ENCODE measurements at places on chromosomes 11 and 22. TPM values are rescaled to one million over a fixed set of nuclear protein-coding genes. Genes with fewer than 3 reads are reported as not detected.

- no peak for DNase-seq
- H3K27ac ChIP-seq, result no peak overlapping the region
- no peaks in the 10 kb centered on the region for H3K4me1 ChIP-seq
- no peaks in the 10 kb centered on the region for H3K27me3 ChIP-seq
Measured at GRCh38 chr11:134762248-134763029, 350.4 kb upstream of the B3GAT1 start.

DNA sequence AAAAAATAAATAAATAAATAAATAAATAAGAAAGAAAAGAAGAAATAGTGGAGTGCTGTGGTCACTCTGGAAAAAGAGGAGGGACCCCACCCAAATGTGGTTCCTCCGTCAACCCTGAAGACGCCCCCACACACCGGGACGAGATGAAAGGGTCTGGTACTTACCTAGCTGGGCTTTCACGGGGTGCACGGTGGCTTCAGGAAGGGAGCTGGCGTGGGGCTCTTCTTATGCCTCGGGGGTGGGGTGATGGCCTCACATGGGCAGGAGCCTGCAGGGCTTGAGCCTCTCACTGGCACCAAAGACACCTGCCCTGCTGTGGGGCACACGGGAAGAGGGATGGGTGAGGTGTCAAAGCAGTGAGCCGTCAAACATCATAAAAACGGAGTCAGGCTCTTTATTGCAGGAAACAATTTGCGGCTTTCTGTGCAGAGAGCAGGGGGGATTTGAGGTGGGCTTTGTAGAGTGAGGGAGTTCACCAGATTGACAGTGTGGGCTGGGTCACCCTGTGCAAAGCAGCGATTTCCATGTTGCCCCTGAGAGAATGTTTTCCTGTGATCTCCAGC, 28.0 kb upstream of the KRTAP5-6 start:
- H3K36me3 ChIP-seq, result no peaks in the 10 kb centered on the region
- no peaks in the 10 kb centered on the region for H3K4me1 ChIP-seq
- peak; percentile 32 for DNase-seq
- no peak overlapping the region for H3K4me3 ChIP-seq
- H3K27me3 ChIP-seq, result no peaks in the 10 kb centered on the region

GRCh38 chr11:106398502-106399075, 321.1 kb downstream of the AASDHPPT start:
- no peak overlapping the region for H3K27ac ChIP-seq
- no peaks in the 10 kb centered on the region for H3K27me3 ChIP-seq
- H3K4me1 ChIP-seq, result no peaks in the 10 kb centered on the region
- no peak for DNase-seq

DNA sequence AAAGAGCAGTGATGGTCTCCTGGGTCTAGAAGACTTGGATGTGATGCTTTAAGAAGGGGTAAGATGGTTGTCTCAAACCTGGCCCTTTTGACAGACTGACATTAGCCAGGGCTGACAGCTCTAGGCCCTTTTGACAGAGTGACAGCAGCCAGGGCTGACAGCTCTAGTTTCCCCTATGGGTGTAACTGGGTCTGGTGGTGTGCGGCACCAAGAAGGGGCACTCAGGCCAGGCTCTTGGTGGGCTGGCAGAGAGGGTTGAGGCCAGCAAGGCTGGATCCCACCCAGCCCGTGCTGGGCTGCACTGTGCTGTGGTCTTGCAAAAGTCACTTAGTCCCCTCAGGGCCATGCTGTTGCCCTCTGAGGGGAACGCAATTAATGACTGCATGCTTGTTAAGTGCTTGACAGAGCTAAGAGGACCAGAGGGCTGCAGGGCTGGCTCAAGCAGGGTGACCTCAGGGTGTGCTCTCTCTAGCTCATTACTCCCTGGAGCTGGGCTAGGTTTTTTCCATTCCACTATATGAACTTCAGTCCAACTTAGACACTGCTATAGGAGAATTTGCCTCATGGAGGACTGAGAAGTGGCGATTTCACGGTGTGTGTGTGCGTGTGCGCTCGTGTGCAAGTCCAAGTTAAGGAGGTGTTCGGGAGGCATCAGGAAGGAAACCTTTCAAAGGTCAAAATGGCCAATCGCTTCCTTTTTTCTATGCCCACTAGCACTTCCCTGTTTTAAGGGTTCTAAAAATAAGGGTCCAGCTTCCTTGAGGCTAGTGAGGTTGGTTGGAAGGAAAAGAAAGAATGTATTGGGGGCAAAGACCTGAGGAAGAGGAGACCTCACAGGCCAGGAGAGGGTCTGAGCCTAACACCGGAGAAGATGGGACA, 4.4 kb downstream of the UBASH3B start:
- H3K4me3 ChIP-seq, result no peak overlapping the region
- no peaks in the 10 kb centered on the region for H3K36me3 ChIP-seq
- H3K27ac ChIP-seq, result no peak overlapping the region
- peaks cover 17% of the 10 kb centered on the region for H3K4me1 ChIP-seq
- H3K27me3 ChIP-seq, result no peaks in the 10 kb centered on the region

- H3K4me3 ChIP-seq, result no peak overlapping the region
- DNase-seq, result no peak
- H3K27me3 ChIP-seq, result no peaks in the 10 kb centered on the region
- H3K36me3 ChIP-seq, result no peaks in the 10 kb centered on the region
- no peak overlapping the region for H3K27ac ChIP-seq
Measured at GRCh38 chr11:78202733-78203167, 14.0 kb downstream of the USP35 start.

OR4D6 gene
- total RNA-seq, result not detected

PTPRJ gene
- 90.3 TPM for total RNA-seq
